ENCODE measurements at places on chromosomes 11 and 22.

DNA sequence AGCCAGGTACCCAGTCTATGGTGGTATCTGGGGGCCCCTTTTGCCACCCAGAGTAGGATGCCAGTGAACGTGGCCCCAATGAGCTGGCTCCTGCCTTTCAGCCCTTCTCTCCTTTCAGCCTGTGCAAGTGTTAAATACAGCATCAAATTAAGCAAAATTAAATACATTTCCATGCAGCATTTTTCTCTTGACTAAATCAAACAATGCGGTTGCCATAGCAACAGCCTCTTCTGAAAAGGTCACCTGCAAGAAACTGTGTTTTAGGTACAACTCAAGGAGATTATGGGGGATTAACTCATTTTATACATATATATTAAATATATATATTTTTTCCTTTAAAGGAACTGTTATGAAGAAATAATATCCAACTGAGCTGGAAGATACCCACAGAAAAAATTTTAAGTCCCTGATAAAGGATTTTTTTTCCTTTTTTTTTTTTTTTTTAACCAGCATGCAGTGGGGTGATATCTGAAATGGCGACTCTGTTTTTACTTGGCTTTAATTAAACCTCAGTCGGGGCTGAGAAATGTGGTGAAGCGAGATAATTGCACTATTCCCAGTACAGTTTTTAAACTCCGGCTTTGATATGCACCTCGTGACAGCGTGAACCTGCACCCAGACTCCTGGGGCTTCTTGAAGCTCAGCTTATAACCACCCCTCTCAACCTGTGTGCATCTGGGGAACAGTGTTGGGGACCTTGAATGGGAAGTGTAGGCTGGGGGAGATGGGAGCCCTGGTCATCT is 115.3 kb downstream of the PKNOX2 start:
- DNase-seq = no peak

DNA sequence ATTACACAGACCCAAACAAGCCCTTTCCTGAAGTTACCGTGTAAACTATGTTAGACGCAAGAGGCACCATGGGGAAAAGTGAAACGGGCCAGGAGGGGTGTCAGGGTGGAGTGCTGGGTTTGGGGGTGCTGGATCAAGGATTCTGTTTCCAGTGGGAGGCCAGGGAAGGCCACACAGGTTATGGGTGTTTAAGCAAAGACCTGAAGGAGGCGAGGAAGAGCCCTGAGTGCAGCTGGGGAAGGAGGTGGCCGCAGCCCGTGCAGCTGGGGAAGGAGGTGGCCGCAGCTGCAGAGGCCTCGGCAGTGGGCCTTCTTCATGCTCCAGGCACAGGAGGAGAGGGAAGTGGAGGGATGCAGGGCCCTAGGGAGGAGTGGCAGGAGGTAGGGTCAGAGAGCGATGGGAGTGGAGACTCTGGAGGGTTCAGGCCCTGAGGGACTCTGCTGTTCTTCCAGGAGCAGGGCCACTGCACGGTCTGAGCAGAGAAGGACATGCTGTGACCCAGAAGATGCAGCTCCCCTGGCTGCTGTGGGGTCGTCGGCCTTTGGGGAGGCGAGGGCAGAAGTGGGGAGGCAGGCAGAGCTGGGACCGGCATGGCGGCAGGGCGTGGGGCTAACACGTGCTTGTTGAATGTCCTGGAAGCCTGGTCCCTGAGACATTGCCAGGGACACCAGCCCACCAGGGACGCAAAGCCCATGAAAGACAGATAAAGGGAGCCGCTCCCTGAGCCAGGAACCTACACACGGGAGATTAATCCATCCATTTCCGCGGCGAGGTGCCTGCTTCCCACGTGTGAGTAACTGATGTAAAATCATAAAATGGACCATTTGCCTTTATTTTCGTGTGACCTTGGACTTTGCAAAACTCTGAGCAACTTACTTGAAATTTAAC is 1049.1 kb downstream of the BRD1 start:
- no peak for DNase-seq

DNA sequence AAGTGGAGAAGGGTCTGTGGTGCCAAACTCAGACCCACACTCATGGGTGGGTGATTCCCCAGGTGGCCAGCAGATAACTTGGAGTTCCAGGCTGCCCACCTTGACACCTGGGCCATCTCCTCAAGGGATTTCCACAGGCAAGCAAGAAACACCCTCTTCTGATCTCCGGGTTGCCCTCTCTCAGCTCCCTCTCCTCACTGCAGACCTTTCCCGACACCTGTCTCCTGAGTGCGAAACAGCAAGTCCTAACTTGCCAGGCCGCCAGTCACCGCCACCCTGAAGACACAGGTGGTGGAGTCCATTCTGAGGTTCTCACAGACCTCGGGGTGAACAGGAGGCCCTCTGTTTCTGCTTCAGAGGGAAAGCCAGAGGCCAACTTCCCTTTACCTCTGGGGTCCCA is 16.6 kb downstream of the GALNT18 start:
- DNase-seq = no peak

DNA sequence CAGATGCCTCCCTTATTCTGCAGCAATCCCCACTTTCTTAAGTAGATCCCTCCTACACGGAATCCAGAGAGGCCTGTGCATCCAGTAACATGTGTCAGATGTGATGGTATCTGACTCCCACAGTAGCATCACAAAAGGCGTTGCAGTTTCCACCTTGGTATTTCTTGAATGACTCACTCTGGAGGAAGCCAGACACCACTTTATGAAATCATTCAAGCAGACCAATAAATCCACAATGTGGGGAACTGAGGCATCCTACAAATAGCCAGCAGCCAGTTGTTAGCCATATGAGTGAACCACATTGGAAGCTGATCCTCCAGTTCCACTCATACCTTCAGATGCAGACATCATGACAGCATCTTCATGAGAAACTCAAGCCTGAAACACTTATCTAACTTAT is 798.1 kb downstream of the OPCML start:
- no peak for DNase-seq

GRCh38 chr11:88579466-88579865 is 241.9 kb upstream of the CTSC start:
- DNase-seq = no peak

DNA sequence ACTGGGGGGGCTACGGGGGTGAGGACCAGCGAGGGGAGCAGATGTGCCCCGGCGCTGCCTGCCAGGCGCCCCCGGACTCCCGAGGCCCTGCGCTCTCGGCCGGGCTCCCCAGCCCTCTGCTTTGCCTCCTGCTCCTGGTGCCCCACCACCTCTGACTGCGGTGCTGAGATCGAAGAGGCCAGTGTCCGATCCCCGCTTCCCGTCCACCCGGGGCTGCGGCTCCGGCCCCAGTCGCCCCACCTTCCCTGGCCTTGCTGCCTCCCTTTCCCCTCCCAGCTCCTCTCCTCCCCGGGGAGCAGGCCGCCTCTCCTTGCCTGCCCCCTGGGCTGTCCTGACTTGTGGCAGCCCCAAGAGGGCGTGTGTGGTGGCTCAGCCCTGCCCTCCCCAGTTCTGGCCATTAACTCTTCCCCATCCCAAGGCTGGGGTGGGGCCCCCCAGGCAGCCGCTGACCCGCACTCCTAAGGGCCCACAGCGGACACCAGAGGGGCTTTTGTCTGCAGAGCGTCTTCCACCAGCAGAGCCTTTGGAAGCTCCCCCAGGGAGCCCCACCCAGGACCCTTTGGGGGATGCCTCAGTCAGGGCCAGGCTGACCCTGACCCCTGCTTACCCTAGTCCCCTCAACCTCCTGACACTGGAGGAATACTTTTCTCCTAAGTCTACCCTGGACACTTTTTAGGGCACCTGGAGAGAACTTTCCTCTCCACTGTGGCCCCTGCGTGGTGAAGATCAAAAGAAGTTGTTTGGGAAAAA is 16.6 kb downstream of the RTN4RL2 start:
- DNase-seq = no peak

- no peak for DNase-seq
These were observed 219.3 kb upstream of the POU2AF2 start for GRCh38 chr11:111026241-111026640.

GRCh38 chr11:33211580-33211979 is 45.6 kb upstream of the HIPK3 start:
- no peak for DNase-seq
